Suprapubic skin (tissue), 4 donors: ENCODE measurements at places on chromosomes 3 and 15.
A peak's percentile ranks its signal among the peaks of the same experiment; 100 is the strongest.

GRCh38 chr3:49500732-49501609, 30.9 kb downstream of the DAG1 start:
- H3K36me3 ChIP-seq = no peaks in the 10 kb centered on the region
- no peaks in the 10 kb centered on the region for H3K27me3 ChIP-seq
- no peak overlapping the region for H3K4me3 ChIP-seq
- H3K4me1 ChIP-seq = peaks cover 21% of the 10 kb centered on the region
- peak overlapping the region; percentile 87 for H3K27ac ChIP-seq

DNA sequence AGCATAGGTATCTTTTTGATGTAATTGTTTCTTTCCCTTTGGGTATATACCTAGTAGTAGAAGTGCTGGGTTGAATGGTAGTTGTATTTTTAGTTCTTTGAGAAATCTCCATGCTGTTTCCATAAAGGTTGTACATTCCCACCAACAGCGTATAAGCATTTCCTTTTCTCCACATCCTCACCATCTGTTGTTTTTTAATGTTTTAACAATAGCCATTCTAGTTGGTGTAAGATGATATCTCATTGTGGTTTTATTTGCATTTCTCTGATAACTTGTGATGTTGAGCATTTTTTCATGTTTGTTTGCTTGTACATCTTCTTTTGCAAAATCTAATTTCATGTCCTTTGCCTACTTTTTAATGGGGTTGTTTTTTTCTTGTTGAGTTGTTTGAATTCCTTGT, 80.0 kb upstream of the TMC3 start:
- H3K4me1 ChIP-seq = no peaks in the 10 kb centered on the region
- no peaks in the 10 kb centered on the region for H3K27me3 ChIP-seq
- H3K36me3 ChIP-seq = no peaks in the 10 kb centered on the region
- no peak overlapping the region for H3K27ac ChIP-seq

GRCh38 chr3:50652709-50653108, 22.0 kb upstream of the DOCK3 start:
- H3K27me3 ChIP-seq = no peaks in the 10 kb centered on the region
- H3K4me1 ChIP-seq = no peaks in the 10 kb centered on the region
- peaks cover 14% of the 10 kb centered on the region for H3K36me3 ChIP-seq
- DNase-seq = no peak
- H3K27ac ChIP-seq = no peak overlapping the region

DNA sequence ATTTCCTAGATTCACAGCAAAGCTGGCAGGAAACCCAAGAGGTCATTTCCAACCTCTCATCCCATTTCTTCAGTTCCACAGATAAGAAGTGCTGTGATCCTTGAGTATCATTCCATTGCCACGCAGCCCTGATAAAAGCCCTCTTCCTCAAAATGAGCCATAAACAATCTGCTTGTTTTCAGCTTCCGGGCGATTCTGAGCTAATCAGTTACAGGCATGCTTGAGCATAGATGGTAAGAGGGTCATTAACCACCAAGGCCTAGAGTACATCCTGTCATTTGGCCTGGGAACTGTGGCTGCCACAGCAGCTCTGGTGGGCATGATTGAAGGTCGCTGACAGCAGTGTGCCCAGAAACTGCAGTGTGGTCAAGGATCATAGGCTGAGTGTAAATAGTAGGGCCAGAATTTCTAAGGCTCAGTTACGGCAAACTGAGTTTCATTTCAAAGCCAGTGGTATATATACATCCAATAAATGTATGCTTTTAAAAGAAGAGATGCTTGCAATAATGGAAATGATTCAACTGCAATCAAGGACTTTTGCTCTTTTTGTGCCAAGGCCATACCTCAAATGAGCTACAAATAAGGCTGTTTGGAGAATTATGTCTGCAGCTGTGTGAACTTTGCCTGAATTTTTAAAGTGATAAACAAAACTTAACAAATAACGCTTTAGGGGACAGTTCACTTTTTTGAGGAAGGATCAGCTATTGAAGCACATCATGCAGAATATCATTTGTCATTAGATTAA, 47.3 kb downstream of the P3H2 start:
- H3K36me3 ChIP-seq = no peaks in the 10 kb centered on the region
- DNase-seq = no peak

- no peak overlapping the region for H3K27ac ChIP-seq
- H3K4me1 ChIP-seq = peaks cover 16% of the 10 kb centered on the region
- H3K4me3 ChIP-seq = no peak overlapping the region
- no peaks in the 10 kb centered on the region for H3K36me3 ChIP-seq
- no peak for DNase-seq
Observed at GRCh38 chr3:149296972-149297371, 36.5 kb downstream of the TM4SF18 start.

GRCh38 chr3:191119415-191120295, 79.4 kb upstream of the OSTN start:
- no peak overlapping the region for H3K27ac ChIP-seq
- H3K27me3 ChIP-seq = no peaks in the 10 kb centered on the region
- H3K4me1 ChIP-seq = no peaks in the 10 kb centered on the region
- H3K4me3 ChIP-seq = no peak overlapping the region

- peak overlapping the region; percentile 97 for H3K27ac ChIP-seq
- peaks cover 92% of the 10 kb centered on the region for H3K4me1 ChIP-seq
- H3K36me3 ChIP-seq = peaks cover 19% of the 10 kb centered on the region
- H3K27me3 ChIP-seq = no peaks in the 10 kb centered on the region
Observed at GRCh38 chr3:50603261-50604109, 8.1 kb downstream of the CISH start.

DNA sequence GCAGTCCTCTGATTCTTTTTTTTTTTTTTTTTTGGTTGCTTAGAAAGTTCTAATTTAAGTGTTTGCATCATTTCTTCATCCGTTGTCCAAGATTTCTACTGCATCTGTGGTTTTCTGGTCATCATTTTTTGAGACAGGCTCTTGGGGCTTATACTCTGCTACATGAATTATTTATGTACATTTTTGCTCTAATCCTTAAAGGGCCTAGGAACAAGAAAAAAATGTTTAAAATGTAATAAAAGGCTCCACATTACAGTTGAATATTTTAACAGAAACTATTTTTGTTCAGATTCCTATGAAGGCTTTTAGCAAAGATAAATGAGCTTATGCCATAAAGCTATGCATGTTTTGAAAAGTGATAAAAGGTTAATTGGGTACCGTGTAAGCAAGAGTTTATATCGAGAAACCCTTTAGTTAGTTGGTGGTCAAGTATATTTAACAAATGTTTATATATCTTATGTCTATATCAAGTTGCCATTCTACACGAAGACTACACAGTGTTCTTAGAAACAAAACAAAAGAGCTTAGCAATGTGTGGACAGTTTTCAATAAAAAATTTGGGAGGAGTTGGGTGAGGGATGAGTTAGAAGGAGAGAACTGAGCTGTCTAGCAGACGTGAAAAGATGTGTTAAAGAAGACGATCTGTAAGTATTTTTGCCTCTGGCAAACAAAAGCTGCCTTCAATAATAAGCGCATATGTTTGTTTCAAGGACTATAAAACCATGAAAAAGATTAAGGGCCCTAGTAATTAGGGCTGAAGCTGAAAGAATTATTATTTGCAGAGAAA, 563.6 kb upstream of the NAALADL2 start:
- no peak overlapping the region for H3K27ac ChIP-seq
- no peaks in the 10 kb centered on the region for H3K4me1 ChIP-seq
- no peak for DNase-seq
- no peak overlapping the region for H3K4me3 ChIP-seq
